CD4-positive, alpha-beta T cell (primary cell): ENCODE measurements at places on chromosomes 1 and 21. TPM values are rescaled to one million over a fixed set of nuclear protein-coding genes. Genes with fewer than 3 reads are reported as not detected.

Gene CACNA1S
- not detected for total RNA-seq

Gene DCAF8
- total RNA-seq, result 154 TPM

Gene SH3BGR
- 0.87 TPM for total RNA-seq

Gene MATN1
- 2.7 TPM for total RNA-seq

Gene CD2
- total RNA-seq, result 150 TPM

DNA sequence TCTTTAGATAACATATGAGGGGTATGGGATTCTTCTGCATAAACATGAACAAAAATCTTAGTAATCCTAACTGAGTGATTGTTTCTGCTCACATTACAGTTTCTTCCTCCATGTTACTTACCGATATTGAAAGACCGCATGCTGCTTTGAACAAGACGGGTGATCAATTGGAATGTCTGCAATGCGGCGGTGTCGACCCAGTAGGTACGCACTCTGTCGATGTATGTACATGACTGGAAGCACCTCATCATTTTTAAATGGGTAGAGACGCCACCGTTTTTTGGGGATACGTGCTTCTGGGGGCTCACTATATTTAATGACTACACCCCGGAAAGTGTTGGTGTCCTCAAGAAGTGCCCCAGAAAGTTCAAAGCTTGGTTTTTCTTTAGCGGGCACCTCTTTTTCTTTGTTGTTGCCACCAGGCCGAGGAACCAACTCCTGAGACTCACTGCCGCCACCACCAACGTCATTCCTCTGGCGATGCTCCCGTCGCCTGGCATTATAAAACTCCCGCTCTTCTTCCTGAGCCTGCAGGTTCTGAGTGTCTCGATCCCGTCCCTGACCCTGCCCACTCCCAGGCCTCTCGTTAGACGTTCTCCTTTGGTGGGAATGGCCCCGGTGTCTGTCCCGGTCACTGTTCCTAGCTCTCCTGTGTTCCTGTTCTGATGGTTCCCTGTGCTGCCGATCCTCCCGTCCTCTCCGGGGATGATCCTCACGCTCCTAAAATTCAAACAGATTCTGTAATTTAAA, 13.9 kb downstream of the SNIP1 start:
- H3K36me3 ChIP-seq, result peaks cover 75% of the 10 kb centered on the region
- H3K27ac ChIP-seq, result no peak overlapping the region
- no peak overlapping the region for H3K4me3 ChIP-seq
- no peaks in the 10 kb centered on the region for H3K4me1 ChIP-seq

DNA sequence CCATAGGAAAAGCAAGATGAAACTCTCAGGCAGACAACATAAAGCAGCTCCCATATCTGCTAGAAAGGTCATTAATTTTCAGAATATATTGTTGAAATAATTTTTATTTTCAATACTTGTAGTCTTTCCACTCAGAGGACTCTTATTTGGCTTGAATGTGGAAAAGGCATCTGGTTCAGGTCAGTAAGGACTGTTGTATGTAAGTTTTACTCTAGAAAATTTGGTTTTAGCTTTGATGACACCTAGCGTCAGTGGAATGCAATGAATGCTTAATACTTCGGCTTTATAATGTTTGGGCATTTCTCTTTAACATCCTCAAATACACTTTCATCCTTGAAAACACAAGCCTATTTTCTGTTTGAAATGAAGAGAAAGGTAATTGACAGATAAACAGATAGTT, 63.3 kb downstream of the LRRC40 start:
- no peak overlapping the region for H3K27ac ChIP-seq
- H3K27me3 ChIP-seq, result no peaks in the 10 kb centered on the region
- peaks cover 10% of the 10 kb centered on the region for H3K36me3 ChIP-seq
- H3K4me1 ChIP-seq, result no peaks in the 10 kb centered on the region

GRCh38 chr1:235908742-235909520, 42.2 kb upstream of the LYST start:
- H3K4me3 ChIP-seq, result no peak overlapping the region
- no peak for DNase-seq
- no peaks in the 10 kb centered on the region for H3K4me1 ChIP-seq
- H3K36me3 ChIP-seq, result no peaks in the 10 kb centered on the region

GRCh38 chr1:158998037-158998780, 11.5 kb upstream of the IFI16 start:
- peaks cover 9% of the 10 kb centered on the region for H3K36me3 ChIP-seq
- H3K4me1 ChIP-seq, result peaks cover 7% of the 10 kb centered on the region
- peak overlapping the region; percentile 6 for H3K4me3 ChIP-seq
- no peaks in the 10 kb centered on the region for H3K27me3 ChIP-seq
- no peak for DNase-seq

DNA sequence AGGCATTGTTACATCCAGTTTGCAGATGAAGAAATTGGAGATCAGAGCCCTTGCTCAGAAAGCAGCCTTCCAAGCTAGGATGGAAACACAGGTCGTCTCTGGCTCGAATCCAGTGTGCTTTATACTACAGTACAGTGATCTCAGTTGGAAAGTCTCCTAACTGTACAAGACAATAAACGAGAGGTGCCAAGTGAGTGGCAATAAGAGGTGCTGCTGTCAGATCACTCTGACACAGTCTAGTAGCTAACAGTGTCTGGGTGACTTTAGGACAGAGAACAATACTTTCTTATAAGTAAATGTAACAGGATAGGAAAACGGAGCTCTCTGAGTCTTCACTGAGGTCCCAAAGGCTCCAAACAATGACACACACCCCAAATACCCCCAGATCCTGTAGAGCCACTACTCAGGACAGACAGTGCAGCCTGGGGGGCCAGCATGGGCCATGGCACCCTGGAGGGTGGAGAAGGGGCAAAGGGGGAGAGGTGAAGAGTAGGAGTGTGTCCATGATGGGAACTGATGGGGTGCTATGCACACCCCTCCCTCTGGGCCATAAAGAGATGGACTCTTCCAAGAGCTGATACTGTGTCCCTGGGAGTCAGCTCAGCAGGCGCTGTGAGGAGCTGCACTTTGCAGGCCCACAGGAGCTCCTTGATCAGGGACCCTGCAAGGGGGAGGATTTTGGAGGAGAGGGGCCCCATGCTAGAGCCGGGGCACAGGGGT, 3.3 kb downstream of the SH3BGR start:
- H3K27me3 ChIP-seq, result no peaks in the 10 kb centered on the region

- no peaks in the 10 kb centered on the region for H3K36me3 ChIP-seq
- H3K27me3 ChIP-seq, result no peaks in the 10 kb centered on the region
Measured at GRCh38 chr21:17780539-17780938, 38.6 kb downstream of the C21orf91 start.

GRCh38 chr1:153985941-153986761, at the start of gene RAB13:
TSS of gene RAB13 (minus strand) at chr1:153986339. CDS start at chr1:153986236, 103 bp downstream.
- no peak within 1 kb of the TSS for H3K4me3 ChIP-seq
- H3K27ac ChIP-seq, result peak within 1 kb of the TSS; percentile 48
- H3K4me1 ChIP-seq, result peaks cover 11% of the 10 kb centered on the region
- no peak for DNase-seq
- peaks cover under 1% of the 10 kb centered on the region for H3K36me3 ChIP-seq

GRCh38 chr1:160575112-160575664, 4.1 kb downstream of the CD84 start:
- peak overlapping the region; percentile 56 for H3K4me3 ChIP-seq
- H3K36me3 ChIP-seq, result peaks cover 7% of the 10 kb centered on the region
- no peaks in the 10 kb centered on the region for H3K27me3 ChIP-seq
- H3K27ac ChIP-seq, result peak overlapping the region; percentile 29
- peaks cover 66% of the 10 kb centered on the region for H3K4me1 ChIP-seq

- no peaks in the 10 kb centered on the region for H3K4me1 ChIP-seq
- no peak overlapping the region for H3K27ac ChIP-seq
- H3K27me3 ChIP-seq, result no peaks in the 10 kb centered on the region
- no peak overlapping the region for H3K4me3 ChIP-seq
Measured at GRCh38 chr21:34252751-34253150, 111.1 kb upstream of the KCNE2 start.
